Putamen (tissue), 1 donor: ENCODE measurements at places on chromosomes 13 and 19.

DNA sequence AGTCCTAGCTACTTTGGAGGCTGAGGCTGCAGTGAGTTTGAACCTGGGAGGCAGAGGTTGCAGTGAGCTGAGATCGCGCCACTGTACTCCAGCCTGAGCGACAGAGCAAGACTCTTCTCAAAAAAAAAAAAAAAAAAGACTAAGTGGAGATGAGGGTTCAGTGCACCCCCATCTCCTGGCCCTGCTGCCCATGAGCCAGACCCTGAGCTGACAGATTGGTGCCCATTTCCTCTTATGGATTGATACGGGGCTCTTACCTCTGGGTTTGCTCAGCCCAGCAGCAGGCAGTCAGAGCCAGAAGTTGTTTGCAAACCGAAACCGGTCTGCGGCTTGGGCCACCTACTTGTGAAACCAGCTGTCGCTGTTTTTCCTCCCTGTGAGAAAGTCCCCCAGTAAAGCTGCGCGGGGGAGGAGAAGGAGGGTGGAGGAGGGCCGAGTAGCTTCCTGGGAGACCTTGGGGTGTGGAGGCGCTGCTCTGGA lies 36.9 kb downstream of the ARRDC2 start:
- no peak for DNase-seq

DNA sequence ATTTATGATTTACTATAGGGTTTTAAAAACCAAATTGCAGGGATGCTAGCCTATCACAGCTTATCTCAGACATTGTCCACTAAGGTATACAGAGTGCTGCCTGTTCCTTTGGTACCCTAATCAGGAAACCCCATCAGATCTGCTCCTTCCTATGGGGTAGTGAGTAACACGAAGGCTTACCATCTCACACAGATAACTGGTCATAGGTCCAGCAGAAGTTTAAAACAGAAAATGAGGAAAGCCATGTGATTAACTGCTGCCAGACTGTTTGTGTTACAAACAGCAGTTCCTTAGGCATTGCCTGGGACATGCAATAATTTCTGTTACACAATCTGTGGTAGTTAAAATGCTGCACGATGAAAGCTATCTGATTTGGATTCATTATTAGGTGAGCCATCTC lies 53.5 kb upstream of the ALOX5AP start:
- no peak for DNase-seq

- DNase-seq = no peak
Measured at GRCh38 chr13:36858290-36858689, 39.3 kb downstream of the RFXAP start.

- DNase-seq = no peak
Measured at GRCh38 chr13:36520111-36520510, 87.8 kb downstream of the CCNA1 start.

DNA sequence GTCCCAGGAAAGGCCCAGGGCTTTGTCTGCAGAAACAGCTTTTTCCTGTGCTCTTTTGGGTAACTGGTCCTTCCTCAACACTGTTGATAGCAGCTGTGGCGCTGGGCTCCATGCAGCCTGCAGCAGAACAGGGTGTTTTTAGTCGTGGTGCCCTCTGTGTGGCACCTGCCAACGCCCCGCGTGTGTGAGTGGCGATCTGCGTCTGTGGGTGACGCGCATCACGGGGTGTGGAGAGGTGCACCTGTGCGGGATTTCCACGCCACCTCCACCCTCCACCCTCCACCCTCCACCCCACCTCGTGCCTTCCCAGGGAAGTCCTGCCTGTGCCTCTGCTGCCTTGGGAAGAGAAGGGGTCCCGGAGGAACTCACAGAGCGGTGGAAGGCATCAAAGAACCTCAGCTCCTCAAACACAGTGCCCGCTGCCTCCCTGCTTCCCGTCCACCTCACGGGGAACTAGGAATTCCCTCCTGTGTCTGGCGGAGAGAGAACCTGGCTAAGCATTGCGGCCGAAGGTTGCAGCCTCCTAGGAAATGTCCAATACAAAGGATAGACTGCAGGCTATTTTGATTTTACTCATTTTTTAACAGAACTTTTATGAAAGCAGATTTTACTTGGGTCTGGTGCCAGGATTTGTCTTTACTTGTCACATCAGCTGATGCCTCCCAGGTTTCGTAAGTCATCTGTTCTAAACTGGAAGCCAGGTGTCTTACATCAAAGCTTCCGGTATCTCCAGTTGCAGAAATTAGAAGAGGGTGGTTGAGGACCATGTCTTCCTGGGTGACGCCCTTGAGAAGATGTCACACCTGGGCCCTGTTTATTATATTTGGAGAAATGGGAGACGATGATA lies 84.0 kb downstream of the ATP11A start:
- DNase-seq = peak; percentile 64

DNA sequence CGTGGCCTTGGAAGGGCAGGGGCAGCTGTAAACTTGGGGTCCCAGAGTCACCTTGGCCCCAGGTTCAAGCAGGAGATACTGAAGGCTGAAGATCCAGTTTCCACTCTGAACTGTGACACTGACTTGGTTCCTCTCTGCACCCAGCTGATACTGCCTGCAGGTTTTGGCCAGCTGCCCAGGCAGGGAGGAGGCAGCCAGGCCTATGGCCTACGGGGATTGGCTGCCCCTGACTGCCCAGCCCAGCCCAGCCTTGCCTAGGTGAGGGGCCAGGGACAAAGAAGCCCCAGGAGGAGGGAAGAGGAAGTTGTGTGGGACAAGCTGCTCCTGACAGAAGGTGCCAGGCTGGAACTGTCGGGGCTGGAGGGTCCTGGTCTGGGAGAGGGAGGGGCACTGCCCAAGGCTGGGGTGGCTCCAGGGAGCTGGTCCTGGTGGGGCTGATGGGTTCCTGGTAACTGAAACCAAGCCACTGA lies 51.7 kb upstream of the CYP4F8 start:
- DNase-seq = no peak

DNA sequence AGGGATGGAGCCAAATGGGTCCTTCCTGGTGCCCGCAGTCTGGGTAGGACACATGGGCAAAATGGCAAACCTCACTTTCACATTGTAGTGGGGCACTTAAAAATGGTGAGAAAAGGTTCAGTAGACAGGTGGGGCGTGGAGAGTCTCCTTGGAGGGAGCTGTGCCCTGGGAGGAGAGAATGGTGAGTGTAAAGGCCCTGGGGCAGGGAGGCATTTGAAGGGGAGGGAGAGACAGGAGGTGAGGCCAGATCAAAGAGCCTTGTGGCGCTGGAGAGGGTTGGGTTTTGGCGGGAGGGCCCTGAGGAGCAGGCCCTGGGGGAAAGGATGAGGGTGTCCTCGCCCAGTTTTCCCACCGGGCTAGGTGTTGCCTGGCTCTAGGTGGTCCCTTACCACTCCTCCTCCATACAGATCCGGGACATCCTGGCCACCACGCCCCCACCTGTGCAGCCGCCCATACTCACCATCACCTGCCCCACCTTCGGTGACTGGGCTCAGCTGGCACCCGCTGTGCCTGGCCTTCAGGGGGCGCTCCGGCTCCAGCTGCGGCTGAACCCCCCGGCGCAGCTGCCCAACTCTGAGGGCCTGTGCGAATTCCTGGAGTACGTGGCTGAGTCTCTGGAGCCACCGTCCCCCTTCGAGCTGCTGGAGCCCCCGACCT lies 6.3 kb downstream of the MAP1S start:
- DNase-seq = no peak
